Lung (tissue), 17 donors: ENCODE measurements at places on chromosomes 1 and 21. TPM values are rescaled to one million over a fixed set of nuclear protein-coding genes. Genes with fewer than 3 reads are reported as not detected.

TTLL7 gene
- 11.8 TPM for total RNA-seq

MARK1 gene
- total RNA-seq, result 6.5 TPM

KCNA3 gene
- 5.4 TPM for total RNA-seq

GRCh38 chr1:18711536-18712251 is 81.0 kb downstream of the PAX7 start:
- DNase-seq, result no peak

- no peak for DNase-seq
Measured at GRCh38 chr1:87678266-87678665, 349.6 kb downstream of the LMO4 start.
